ENCODE measurements at places on chromosomes 6 and 20. TPM values are rescaled to one million over a fixed set of nuclear protein-coding genes. Genes with fewer than 3 reads are reported as not detected.

- no peak for DNase-seq
These were observed 162.1 kb upstream of the OGFRL1 start for GRCh38 chr6:71126506-71126905.

DNA sequence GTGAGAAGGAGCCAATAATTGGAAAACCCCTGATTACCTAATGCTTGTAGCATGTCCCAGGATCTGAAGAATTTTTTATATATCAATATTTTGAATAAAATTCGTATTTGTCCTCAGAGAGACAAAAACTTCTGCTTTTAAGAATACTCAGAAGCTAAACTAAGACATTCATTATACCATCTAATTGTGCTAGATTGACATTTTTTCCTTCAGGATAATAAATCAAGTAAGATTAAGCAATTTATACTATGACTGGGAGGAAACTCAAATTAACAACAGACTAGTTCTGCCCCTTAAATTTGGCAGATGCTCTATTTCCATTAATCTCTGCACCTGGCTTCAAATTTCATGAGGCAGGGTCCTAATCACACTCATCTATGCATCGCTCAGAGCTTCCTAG lies 291.4 kb downstream of the PLCB1 start:
- DNase-seq, result no peak

GRCh38 chr6:154276810-154277628 lies 79.6 kb downstream of the IPCEF1 start:
- no peak for DNase-seq

GRCh38 chr20:58478141-58478805 lies 36.9 kb downstream of the APCDD1L start:
- DNase-seq, result no peak

The SEL1L2 gene
- total RNA-seq, result not detected

The LINC00237 gene
- not detected for total RNA-seq

The ZNF334 gene
- 31.8 TPM for total RNA-seq

The APOBEC2 gene
- 0.51 TPM for total RNA-seq

Measured in mesothelial cell of epicardium (in vitro differentiated cells).